ENCODE measurements at places on chromosomes 12 and 14.

- no peak for DNase-seq
These were observed 39.7 kb upstream of the FOS start for GRCh38 chr14:75238756-75239455.

DNA sequence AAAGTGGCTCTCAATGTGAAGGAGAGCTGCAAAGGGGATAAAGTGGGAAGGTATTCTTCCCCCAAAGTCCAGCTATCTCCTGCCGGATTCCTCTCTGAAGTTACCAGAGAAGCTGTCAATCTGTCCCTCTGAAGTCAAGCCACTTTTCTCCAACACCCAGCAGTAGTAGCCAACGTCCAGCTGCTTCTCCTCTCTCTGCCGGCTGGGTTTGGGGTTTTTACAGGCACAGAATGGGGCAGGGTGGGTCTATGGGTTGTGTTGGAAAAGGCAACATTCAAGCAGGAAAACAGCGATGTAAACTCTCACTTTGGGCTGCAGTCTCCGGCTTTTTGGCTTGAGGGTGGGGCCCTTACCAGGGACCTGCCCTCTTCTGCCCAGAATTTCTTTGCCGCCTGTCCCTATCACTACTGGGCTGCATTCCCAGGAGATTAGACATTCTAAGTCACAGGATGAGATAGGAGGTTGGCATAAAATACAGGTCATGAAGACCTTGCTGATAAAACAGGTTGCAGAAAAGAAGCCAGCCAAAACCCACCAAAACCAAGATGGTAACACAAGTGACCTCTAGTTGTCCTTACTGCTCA lies 16.3 kb downstream of the CAPZA3 start:
- no peak for DNase-seq

DNA sequence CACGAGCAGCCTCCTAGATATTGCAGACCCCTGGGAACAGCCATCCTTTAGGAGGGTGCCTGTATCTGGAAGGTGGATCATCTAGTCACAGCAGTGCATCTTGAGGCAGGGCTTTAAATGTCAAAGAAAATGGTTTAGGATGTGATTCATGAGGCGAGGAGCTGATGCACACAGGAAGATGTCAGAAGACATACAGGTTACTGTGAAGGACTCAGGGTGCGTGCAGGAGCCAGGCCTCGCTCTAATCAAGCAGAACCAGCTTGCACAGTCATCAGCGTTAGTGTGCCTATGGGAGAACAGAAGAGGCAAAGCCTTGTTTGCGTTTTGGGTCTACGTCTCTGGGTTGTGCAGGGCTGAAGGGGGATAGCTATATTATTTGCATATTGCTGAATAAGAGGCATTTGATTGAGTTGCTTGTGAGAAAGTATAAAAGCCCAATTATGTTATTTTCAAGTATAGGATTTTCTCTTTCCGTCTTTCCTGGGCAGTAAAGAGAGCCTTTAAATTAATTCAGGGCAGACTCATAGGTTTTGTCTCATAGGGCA lies 77.3 kb upstream of the RPH3A start:
- no peak for DNase-seq

DNA sequence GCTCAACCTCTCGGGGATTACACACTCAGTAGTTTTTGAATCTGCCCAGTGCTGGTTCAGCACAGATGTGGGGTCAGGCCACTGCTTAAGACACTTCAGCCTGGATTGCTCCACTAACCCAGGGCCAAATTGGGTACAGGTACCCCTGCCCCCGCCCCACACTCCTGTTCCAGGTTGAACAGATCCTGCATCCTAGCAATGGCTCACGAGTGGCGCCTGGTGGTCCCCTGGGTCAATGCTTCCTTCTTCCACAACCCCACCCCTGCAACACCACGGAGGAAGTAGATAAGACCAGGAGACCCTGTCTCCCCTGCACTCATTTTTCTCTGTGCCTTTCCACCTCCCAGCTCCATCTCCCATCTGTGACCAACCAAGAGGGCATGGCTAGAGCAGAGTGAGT lies 108.4 kb downstream of the ESRRB start:
- DNase-seq = no peak

DNA sequence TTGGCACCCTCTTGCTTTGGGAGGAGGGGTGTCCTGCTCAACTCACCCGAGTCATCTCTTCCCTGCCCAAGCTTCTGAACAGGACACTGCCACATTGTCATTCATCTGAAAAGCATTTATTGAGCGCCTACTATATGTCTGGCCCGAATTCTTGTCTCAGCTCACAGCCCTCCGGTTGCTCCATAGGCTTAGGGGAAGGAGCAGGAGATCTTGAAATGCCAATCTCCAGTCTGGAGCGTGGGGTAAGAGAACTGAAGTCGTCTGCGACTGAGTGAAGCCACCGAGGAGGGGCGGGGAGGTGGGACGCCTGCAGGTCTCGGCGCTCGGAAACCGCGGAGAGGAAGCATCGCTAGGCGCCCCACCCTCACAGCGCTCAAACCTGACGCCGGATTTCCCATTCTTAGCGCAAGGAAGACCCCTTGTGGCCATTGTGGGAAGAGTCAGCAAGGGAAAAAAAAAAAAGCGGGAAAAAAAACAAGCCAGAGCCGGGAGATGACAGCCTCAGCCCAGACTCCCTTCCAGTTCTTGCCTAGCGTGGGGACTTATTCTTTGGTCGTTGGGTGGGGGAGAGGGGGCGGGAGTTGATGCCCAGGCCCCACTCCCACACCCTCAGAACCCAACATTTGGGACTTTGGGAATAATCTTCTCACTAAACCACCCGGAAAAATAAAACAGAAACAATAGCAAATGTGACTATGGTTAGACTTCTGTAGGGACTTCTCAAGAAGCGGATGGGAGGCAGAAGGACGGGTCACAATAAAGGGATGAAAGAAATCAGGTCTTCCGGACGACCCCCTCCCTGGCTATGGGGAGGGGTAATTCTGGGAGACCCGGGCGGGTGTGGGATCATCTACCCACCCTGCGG lies 28.2 kb upstream of the SMUG1 start:
- DNase-seq = peak; percentile 60

DNA sequence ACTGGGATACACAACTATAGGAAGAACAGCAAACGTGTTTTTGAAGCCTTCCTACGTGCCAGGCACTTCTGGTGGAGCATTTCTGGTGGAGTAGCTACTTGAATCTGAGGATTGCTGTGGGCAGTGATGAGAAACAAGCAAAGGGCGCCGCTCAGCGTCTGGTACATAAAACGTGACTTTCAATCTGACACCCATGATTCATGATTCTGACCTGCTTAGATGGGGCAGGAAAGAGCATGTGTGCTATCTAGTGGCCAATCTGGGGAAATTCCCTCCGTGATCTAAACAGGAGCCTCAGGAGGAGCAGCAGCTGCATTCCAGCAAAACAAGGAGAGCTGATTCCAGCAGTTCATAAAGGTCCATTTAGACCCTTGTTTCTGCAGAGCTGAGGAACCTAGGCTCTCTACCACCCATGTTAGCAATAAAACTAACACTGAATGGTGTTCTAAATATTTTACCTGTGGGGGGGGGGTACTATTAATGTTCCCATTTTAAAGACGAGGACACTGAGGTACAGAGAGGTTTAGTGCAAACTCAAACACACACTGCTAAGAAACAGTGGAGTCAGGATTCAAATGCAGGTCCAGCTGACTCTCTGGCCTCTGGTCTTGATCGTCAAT lies 37.8 kb downstream of the PAH start:
- DNase-seq = no peak

- DNase-seq = no peak
These were observed 218.0 kb downstream of the PPFIA2 start for GRCh38 chr12:81541121-81541520.

DNA sequence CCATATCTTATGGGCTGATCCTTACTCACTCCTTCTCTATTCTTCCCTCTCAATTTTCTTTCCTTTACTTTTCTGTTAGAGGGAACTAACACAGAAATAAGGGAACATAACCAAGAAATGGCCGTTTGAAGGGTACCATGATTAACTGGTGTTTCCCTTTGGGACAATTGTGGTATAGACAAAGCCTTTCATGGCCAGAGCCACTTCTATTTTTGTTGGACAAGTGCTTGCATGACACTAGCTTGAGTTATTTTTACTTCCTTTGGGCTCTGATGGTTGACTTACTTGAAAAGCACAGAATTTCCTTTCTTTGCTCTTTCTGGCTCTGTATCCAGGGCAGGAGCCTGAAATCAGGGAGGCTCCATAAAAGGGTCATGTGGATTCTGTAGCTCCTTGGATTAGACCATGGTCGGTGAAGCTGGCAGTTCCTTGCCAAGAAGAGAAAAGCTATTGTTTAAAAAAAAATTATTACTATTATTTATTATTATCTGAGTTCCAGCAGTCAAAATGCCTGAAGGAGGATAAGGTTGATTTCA lies 130.6 kb downstream of the KTN1 start:
- DNase-seq = no peak

DNA sequence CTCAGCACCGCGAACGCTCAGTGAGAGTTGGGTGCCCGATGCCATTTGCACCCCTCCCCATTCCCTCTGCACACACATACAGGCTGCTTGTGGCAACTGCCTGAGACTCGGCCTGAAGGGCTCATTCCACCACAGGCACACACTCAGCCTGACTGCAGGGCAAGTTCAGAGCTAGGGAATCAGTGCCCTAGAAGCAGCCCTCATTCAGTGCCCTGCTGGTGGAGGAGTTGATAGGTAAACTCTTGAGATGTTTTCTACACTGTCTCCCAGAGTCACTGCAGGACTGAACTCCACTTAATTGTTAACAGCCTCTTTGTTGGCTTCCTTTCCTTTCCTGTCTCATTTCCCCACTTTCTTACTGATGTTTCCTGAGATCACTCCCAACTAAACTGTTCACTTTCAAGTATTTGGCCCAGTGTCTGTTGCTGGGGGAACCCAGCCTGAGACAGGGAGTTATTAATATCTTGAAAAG lies 16.9 kb downstream of the PPP1R36 start:
- DNase-seq = no peak

All from stimulated activated CD4-positive, alpha-beta T cell treated with anti-CD3 and anti-CD28 coated beads, Interleukin-1b, Interleukin-23, amount 100 ng/mL, for 4 hours (primary cell).